ENCODE measurements at places on chromosomes 7 and 10. TPM values are rescaled to one million over a fixed set of nuclear protein-coding genes. Genes with fewer than 3 reads are reported as not detected.

Gene CPED1
- 4.4 TPM for polyA plus RNA-seq

Gene MALRD1
- not detected for polyA plus RNA-seq

Gene GDF2
- not detected for polyA plus RNA-seq

Gene SFMBT2
- polyA plus RNA-seq, result 0.20 TPM

Gene UNC5B
- polyA plus RNA-seq, result 13.8 TPM

Gene CNPY4
- 65.0 TPM for polyA plus RNA-seq

Gene ZNF107
- polyA plus RNA-seq, result 2.0 TPM

Gene PNLIP
- polyA plus RNA-seq, result not detected

Gene YWHAG
- polyA plus RNA-seq, result 60.4 TPM

Gene LBX1
- polyA plus RNA-seq, result not detected

Gene JCAD
- 25.7 TPM for polyA plus RNA-seq

Gene CCDC3
- polyA plus RNA-seq, result 0.05 TPM

Gene MTURN
- polyA plus RNA-seq, result 12.9 TPM

Gene TAC1
- polyA plus RNA-seq, result not detected

Gene ALKBH4
- 13.7 TPM for polyA plus RNA-seq

Gene NOD1
- 5.6 TPM for polyA plus RNA-seq

Gene POLR2J3
- 57.6 TPM for polyA plus RNA-seq

Gene ZNF727
- polyA plus RNA-seq, result not detected

Gene CCDC172
- not detected for polyA plus RNA-seq

Gene ESYT2
- 42.7 TPM for polyA plus RNA-seq

Gene FAM180A
- 0.08 TPM for polyA plus RNA-seq

Gene TMEM176A
- polyA plus RNA-seq, result not detected

Gene SFXN2
- polyA plus RNA-seq, result 10.6 TPM
